ENCODE measurements at places on chromosomes 5 and 9.
A peak's percentile ranks its signal among the peaks of the same experiment; 100 is the strongest.

DNA sequence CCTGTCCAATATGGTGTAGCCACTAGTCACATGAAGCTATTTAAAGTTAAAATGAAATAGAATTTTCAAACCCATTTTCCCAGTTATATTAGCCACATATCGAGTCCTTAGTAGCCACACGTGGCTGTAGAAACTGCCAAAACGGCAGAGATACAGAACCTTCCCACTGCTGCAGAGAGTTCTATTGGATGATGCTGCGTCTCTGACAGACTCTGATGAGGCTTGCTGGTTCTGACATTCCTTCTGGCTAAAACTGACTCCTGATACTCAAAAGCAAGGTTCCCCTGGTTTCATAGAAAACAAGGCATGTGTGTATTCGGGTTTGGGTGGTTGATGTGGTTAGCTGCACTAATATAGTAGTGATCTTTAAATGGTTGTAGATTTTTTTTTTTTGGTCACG lies 91.5 kb downstream of the TLE4 start:
- no peaks in the 10 kb centered on the region for H3K27me3 ChIP-seq
- H3K4me3 ChIP-seq, result no peak overlapping the region
- H3K36me3 ChIP-seq, result no peaks in the 10 kb centered on the region
- peak overlapping the region; percentile 3 for H3K27ac ChIP-seq

DNA sequence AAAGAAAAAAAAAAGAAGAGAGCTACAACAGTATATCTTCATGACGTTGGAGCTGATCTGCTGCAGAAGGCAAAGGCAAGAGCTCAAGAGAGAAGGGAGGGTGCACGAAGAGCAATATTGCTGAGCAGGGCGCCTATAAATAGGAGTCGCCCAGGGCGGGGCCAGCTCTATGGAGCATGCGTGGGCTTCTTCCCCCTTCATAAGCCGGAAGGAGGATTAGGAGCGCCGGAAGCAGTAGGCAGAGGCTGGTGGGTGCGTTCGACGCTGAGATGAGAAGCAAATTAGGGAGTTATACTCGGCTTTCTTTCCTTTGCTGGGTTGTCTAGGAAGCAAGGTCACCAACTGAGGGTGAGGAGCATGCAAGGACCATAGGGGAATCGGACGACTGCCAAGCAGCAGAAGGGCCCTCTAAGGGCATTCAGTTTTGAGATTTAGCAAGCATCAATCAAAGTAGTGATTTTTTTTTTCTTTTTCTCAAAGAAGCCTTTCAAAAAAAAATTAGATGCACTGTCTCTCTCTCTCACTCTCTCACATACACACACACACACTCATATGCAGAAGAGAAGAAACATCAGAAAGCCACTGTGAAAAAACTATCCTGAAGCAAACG lies 496.7 kb downstream of the ENC1 start:
- H3K36me3 ChIP-seq, result no peaks in the 10 kb centered on the region
- no peak for DNase-seq
- no peak overlapping the region for H3K4me3 ChIP-seq
- no peaks in the 10 kb centered on the region for H3K27me3 ChIP-seq
- no peak overlapping the region for H3K27ac ChIP-seq

- no peaks in the 10 kb centered on the region for H3K4me1 ChIP-seq
- no peak overlapping the region for H3K4me3 ChIP-seq
- no peak for DNase-seq
These were observed 36.3 kb downstream of the NIPSNAP3B start for GRCh38 chr9:104800068-104800785.

DNA sequence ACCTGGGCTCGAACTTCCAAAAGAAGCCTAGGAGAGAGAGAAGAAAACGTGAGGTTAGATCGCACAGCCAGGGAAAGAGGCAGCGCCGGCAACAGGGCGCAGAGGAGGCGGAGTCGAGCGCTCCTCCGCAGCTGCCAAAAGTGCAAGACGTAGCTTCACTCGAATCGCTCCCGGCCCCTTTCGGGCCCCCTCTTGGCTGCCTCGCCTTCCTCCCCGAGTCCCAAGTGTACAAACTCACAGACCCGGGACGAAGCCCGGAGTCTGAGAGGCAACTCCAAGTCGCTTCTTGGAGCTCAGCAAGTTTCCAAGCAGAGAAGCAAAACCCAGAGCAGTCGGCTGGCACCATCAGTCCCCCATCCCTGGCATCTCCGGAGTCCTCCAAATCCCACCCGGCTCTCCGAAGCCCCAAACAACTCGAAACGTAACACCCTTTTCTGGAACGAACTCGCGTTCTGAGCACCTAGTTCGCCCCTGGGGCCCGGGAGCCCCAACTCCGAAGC lies 1.2 kb downstream of the MIER3 start:
- H3K36me3 ChIP-seq, result no peaks in the 10 kb centered on the region
- H3K27ac ChIP-seq, result peak overlapping the region; percentile 85
- peak overlapping the region; percentile 90 for H3K4me3 ChIP-seq

- no peaks in the 10 kb centered on the region for H3K4me1 ChIP-seq
- no peak overlapping the region for H3K27ac ChIP-seq
- H3K36me3 ChIP-seq, result no peaks in the 10 kb centered on the region
- no peaks in the 10 kb centered on the region for H3K27me3 ChIP-seq
- no peak for DNase-seq
These were observed 22.5 kb upstream of the OR2S2 start for GRCh38 chr9:35980289-35981011.

DNA sequence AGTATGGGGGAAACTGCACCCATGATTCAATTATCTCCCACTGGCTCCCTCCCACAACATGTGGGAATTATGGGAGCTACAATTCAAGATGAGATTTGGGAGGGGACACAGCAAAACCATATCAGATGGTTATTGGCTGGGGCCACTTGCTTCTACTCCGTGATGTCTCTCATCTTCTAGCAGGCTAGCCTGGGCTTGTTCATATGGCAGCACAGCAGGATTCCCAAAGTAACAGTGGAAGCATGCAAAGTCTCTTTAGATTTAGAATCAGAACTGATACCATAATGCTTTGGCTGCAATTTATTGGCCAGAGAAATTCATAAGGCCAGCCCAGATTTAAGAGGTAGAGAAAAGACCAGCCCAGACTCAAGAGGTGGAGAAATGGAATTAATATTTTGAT lies 126.2 kb downstream of the PTTG1 start:
- DNase-seq, result no peak
- H3K27me3 ChIP-seq, result no peaks in the 10 kb centered on the region
- H3K4me1 ChIP-seq, result no peaks in the 10 kb centered on the region

GRCh38 chr5:129022599-129022998 lies 57.3 kb downstream of the SLC27A6 start:
- H3K27ac ChIP-seq, result no peak overlapping the region
- H3K27me3 ChIP-seq, result no peaks in the 10 kb centered on the region

GRCh38 chr9:2615497-2615896 lies 6.1 kb upstream of the VLDLR start:
- H3K4me1 ChIP-seq, result no peaks in the 10 kb centered on the region
- no peak overlapping the region for H3K27ac ChIP-seq
- DNase-seq, result no peak
- H3K36me3 ChIP-seq, result no peaks in the 10 kb centered on the region
- H3K27me3 ChIP-seq, result peaks cover 3% of the 10 kb centered on the region
- H3K4me3 ChIP-seq, result no peak overlapping the region

DNA sequence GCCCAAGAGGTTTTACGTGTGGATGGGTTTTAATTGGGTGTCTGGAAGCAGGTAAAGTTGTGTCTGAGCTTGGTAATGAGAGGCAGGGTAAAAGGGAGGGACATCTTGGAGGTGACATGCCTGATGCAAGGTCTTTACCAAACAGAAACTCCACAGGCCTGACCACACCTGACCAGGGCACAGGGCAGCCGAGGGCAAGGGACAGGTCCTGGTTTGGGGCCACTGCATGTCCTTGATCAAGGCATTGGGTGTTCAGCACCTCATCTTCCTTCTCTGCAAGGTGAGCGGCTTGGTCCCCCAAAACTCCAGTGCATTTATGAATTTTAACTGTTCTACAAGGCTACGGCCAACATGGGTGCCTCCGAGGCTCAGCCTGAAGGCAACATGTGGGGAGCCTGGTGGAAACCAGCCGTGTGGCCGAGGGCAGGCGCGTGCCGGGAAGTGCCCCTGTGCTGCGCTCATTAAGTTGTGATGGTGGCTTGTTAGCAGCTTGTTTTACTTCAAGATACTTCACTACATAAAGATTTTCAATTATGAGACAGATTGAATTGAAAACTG lies 30.7 kb upstream of the LPCAT1 start:
- no peaks in the 10 kb centered on the region for H3K36me3 ChIP-seq
- DNase-seq, result no peak
- H3K4me3 ChIP-seq, result no peak overlapping the region
- peaks cover 18% of the 10 kb centered on the region for H3K4me1 ChIP-seq
- H3K27me3 ChIP-seq, result no peaks in the 10 kb centered on the region

DNA sequence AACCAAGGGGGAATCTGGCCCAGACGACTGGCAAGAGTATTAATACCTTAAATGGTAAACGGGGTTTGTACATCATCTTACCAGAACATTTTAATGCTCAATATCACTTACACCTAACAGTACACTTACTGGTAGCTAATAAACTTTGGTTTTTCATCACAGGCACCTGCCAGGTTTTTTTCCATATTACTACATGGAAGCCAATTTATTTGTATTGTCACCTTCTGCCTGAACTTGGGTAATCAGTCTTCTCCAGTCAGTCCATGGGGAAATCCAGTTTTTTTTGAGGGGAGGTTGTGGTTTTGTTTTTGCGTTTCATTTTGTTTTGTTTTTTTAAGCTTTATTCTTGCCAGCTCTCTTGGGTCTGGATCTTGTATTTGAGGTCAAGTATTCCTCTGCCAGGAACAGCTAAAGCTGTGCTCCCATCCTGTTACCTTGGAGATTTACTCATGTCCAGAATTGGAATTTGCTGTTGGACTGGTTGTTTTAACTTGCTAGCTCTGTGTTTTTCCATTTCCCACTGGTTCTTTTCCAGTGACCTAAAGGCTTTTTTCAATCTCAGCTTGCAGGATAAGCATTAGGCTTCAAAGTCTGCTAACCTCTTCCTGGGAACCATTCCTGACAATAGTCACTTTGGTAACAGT lies 11.1 kb upstream of the NADK2 start:
- H3K4me3 ChIP-seq, result no peak overlapping the region
- DNase-seq, result no peak
- no peak overlapping the region for H3K27ac ChIP-seq
- H3K4me1 ChIP-seq, result no peaks in the 10 kb centered on the region

- no peak overlapping the region for H3K4me3 ChIP-seq
- H3K36me3 ChIP-seq, result no peaks in the 10 kb centered on the region
- H3K27me3 ChIP-seq, result no peaks in the 10 kb centered on the region
- no peak for DNase-seq
- H3K4me1 ChIP-seq, result peaks cover 9% of the 10 kb centered on the region
- H3K27ac ChIP-seq, result no peak overlapping the region
These were observed 48.2 kb downstream of the TNC start for GRCh38 chr9:115069771-115070170.

DNA sequence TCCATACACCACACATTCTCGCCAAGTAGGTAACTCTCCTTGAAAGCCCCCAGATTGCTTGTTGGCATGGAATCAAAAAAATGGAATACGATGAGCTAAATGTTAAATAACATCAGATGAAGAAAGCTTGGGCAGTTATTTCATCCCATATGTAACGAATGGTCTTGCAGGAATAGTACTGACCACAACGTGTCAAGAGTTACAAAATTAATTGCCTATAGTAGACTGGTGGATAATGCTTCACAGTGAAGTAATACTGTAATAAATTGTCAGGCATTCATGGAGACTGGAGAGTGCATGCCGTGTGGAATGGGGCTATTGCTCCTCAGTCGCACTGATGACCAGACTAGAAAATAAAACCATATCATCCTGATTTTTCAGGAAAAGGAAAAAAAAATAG lies 1628.7 kb downstream of the MAT2B start:
- no peak overlapping the region for H3K27ac ChIP-seq
- no peaks in the 10 kb centered on the region for H3K36me3 ChIP-seq
- no peaks in the 10 kb centered on the region for H3K4me1 ChIP-seq
- H3K27me3 ChIP-seq, result no peaks in the 10 kb centered on the region

DNA sequence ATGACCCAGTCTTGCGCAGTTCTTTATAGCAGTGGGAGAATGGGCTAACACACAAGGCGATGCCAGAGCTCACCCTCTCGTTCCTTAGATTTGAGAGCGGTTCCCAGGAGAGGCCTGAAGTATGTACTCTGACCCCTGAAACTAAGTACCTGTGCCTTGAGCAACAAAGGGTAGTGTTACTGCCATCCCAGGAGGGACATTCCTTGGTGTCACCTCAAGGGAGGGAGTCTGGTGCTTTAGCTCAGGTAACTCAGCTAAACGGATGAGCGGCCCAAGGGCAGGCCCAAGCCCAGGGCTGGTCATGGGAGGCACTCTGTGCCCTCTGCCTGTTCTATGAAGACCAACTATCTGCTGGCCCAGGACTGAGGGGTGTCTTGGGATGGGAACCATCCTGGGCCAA lies 20.2 kb downstream of the KYAT1 start:
- peak overlapping the region; percentile 57 for H3K27ac ChIP-seq
- no peak overlapping the region for H3K4me3 ChIP-seq
- H3K27me3 ChIP-seq, result no peaks in the 10 kb centered on the region
- DNase-seq, result no peak
- no peaks in the 10 kb centered on the region for H3K36me3 ChIP-seq

DNA sequence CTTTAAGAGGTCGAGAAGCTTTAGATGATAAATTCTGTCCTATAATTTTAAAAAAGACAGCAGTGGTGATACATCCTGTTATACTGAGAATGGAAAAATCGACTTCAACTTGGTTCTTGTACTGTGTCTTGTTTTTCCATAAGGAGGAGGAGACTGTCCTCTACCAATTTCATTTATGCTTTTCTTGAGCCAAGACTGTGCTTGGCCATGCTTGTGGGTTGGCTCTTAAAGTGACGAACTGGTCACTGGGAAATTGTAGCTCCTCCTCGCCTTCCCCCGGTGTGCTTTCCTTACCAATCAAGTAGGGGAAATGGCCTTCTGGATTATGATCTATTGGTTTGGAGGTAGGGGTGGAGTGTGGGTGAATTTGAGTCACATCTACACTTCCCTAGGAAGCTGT lies 67.1 kb upstream of the HSPB3 start:
- no peaks in the 10 kb centered on the region for H3K4me1 ChIP-seq
- no peaks in the 10 kb centered on the region for H3K36me3 ChIP-seq
- DNase-seq, result no peak
- no peaks in the 10 kb centered on the region for H3K27me3 ChIP-seq

- no peak overlapping the region for H3K4me3 ChIP-seq
- no peaks in the 10 kb centered on the region for H3K27me3 ChIP-seq
- H3K27ac ChIP-seq, result peak overlapping the region; percentile 59
These were observed 271.3 kb upstream of the DMRT1 start for GRCh38 chr9:570187-570586.

DNA sequence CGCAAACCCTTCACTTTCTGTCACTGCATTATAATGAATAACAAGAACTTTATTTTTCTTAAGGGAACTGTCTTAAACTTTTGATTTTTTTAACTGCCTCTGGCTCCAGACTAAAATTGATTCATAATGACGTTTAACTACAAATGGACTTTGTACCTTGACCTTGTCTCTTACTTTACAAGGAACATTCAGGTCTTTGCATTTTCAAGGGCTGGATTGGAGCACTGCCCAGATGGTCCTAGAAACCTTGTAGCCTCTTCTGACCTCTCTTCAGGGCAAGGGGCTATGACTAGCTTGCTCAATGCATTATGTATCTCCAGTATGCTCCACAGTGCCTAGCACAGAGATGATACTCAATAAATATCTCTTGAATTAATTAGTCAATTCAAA lies 612.6 kb upstream of the CLINT1 start:
- H3K27me3 ChIP-seq, result no peaks in the 10 kb centered on the region
- no peak overlapping the region for H3K4me3 ChIP-seq
- no peak for DNase-seq
- H3K4me1 ChIP-seq, result peaks cover 12% of the 10 kb centered on the region
- H3K27ac ChIP-seq, result no peak overlapping the region

All from lung (tissue), 17 donors.